NCI-H774 (cell line): ENCODE measurements at places on chromosomes 6 and 20.
A peak's percentile ranks its signal among the peaks of the same experiment; 100 is the strongest.

DNA sequence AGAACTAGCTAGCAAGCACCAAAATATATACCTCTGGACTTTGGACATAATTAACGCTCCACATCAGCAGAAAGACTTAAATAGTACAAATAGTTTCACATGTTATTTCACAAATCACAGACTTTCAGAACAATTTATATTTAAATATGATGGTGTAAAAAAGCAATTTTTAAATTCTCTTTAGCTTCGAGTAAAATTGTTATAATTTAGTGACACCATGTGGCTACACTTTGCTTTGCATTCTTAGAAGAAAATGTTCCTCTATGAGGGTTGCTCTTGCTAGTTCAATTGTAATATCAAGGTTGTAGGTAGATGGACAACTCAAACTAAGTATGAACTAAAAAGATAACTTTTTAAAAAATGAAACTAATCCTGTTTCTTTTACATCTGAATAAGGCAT is 69.0 kb downstream of the BTBD9 start:
- DNase-seq: no peak

- no peak for DNase-seq
Measured at GRCh38 chr20:15637950-15638754, 935.1 kb downstream of the KIF16B start.

DNA sequence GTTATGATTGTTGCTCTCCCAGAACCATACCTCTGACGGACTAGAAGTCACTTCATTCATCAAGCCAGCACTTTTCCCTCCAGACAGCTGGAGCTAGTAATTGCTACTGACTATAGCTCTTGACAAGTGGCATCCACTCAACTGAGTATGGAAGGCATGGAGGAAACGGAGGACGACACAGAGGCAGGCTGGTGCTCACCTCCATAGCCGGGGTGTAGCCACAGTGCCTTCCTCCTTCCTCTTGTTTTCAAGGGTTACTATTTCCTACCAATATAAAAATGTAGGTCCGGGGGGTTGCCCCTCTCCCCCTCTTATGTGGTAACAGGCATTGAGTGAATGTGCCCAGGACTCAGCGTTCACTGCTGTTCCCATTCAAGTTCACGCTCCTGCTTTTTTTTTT is 23.5 kb upstream of the FOXC1 start:
- DNase-seq: no peak

DNA sequence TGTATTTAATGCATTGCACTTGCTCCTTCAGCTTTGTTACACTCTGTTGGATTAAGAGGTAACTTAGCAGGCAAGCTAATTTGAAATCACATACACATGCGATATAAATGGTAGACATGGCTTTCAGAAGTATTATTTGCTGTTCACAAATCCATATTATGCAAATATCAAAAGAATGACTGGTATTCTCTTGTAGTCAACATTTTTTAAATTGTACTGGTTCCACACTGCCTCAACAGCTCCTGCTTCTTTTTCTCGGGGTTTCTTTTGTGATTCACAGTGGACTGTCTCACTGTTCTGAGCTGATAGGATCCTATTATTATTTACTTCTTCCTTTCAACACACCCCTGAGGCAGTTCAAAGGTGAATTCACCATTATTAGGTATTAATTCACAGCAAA is 927.4 kb downstream of the KIF16B start:
- DNase-seq: no peak

- DNase-seq: no peak
Measured at GRCh38 chr6:91043751-91044150, 456.9 kb upstream of the MAP3K7 start.

- DNase-seq: no peak
Measured at GRCh38 chr20:17934141-17934862, 34.3 kb downstream of the SNX5 start.

GRCh38 chr6:166476634-166477215 is 94.0 kb upstream of the MPC1 start:
- no peak for DNase-seq

- DNase-seq: no peak
Measured at GRCh38 chr20:2169456-2170088, 67.9 kb downstream of the STK35 start.

DNA sequence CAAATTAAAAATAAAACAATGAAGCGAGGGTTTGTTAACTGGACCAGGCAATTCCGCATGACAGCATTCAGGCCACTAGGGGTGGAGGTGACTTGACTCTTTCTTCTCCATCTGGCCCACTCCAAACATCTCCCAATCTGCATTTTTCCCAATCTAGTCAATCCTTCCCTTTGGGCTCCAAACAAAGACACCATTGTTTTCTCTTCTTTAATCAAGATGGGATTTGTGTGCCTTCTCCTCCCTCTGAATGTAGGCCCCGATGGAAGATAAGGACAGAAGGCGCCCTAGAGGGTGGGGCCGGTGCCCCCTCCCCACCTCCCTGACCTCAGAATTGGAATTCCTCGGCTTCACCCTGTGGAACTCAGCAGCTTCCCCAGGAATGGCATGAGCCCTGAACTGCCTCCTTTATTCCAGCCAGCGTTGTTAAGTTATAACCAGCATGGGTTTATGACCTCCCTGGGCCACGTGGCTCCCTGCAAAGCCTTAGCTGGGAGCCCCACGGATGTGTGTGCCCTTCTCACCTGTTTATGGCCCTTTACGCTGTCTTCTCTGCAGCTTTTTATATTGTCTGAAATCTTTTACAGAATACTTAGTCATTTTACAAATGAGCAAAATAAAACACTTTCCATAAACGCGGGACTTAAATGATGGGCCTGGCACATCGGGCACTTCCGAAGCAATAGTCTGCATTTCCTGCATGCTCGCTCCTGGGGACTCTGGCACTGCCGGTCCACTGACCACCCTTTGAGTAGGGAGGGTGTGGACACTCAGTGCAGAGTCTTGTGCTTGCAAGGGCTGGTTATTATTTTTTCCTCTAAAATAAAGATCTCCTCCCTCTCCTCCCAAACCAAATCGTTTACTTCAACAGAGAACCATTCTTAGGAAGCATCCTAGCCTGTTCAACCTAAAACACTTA is 24.5 kb downstream of the OVOL2 start:
- DNase-seq: no peak

DNA sequence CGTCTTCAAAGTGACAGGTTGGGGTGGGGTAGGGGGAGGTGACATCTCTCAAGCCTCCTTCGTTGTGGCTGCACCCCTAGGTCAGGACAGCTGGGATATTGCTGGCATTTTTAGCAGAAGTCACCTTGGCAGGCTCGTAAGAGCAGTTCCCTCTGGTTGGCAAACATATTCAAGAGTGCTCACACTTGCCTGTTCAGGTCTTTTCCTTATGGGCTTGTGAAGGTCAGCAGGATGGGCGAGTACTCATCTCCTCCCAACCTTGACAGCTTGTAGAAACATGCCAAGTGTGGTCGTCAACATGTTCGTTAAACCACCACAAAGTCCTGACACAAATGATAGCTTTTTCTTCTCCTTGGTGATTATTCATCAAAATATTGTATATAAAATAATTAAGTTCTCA is 113.6 kb downstream of the HDGFL1 start:
- DNase-seq: no peak

DNA sequence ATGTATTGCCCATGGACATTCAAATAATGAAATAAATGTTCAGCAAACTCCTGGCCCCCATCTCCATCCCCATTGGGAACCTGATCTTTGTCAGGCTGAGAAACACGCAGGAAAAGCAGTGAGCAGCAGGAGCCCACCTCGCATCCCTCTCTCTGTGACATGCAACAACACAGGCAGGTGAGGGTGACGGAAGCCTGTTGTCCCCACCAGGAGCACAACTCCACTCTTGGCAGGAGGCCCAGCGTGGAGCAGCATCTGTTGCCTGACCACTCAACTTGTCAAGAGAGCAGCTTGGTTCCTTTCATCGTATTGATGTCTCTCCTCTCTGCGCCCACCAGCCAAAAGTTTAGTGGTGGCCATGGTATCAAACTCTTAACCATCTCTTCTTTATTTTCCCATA is 586.9 kb upstream of the ARID1B start:
- DNase-seq: peak; percentile 79

- DNase-seq: peak; percentile 82
Measured at GRCh38 chr6:111872401-111873177, 663 bp downstream of the FYN start.

- DNase-seq: peak; percentile 32
Measured at GRCh38 chr6:28896505-28897368, 27.0 kb downstream of the TRIM27 start.

DNA sequence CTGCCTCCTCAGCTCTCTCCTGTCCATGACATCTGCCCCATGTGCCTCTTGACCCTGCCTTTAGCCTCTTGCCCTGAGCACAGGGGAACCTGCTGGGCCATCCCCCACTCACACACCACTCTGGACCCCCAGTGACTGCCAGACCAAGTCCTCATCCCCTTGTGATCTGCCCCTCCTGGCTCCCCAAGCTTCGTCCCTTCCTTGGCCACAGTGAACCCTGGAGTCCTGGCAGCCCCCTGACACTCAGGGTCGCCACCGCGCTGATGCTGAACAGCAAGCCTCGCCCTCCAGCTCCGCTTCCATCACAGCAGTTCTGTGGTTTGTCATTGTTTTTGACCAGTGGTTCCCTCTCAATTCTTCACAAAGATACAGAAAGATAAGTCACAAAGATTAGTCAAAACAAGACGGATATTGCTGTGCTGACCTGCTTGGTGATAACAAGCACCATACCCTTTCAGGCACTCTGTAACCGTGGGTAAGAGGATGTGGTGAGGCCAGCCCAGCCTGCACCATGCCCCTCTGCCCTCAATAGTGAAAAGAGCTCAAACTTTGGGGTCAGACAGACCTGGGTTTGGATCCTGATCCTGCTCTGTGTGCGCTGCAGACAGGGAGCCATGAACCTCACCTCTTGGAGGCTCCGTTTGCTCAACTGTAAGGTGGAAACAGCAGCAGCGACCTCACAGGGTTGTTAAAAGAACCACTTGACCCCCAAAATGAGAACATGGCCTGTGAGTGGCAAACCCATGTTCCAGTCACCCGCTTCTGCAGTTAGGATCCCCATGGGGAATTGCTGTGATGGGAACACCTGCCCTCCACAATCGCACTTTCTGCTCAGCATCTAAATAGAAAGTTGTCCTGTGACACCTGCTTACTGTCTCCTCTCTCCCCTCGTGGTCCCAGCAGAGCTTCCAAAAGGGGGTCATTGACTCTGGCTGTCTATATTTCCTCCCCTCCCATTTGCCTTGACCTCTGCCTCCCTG is 114.5 kb downstream of the TOX2 start:
- no peak for DNase-seq

GRCh38 chr6:112289038-112289566 is 34.7 kb upstream of the LAMA4 start:
- DNase-seq: no peak

GRCh38 chr6:153117986-153118879 is 12.8 kb downstream of the RGS17 start:
- DNase-seq: no peak

GRCh38 chr6:157486572-157486971 is 105.6 kb downstream of the ZDHHC14 start:
- DNase-seq: no peak

- DNase-seq: no peak
Measured at GRCh38 chr6:33095681-33096080, 19.9 kb downstream of the HLA-DPB1 start.

DNA sequence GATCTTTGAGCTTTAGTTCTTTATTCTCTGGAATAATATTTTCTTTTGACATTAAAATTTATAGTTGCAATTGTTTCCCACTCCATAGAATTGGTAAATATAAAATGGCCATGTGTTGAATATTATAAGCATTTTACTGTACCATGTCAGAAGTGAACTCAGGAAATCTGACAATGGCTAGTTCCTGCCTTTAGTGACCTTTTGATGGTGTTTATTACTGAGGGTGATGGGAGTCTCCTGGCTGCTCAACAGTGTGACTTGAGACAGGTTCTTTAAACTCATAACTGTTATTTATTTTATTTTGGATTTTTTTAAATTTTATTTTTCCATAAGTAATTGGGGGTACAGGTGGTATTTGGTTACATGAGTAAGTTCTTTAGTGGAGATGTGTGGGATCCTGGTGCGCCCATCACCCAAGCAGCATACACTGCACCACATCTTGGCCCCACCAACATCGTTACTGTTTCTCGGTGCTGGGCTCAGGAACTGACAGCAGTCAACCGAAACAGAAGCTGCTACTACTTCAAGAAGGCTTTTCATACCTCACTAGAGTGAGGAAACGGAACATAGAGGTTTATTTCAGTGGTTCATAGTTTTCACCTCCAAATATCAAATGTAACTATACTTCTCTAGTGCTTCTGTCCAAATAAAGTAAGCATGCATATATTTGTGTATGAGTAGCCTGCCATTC is 90.4 kb downstream of the PLEKHG1 start:
- DNase-seq: no peak

DNA sequence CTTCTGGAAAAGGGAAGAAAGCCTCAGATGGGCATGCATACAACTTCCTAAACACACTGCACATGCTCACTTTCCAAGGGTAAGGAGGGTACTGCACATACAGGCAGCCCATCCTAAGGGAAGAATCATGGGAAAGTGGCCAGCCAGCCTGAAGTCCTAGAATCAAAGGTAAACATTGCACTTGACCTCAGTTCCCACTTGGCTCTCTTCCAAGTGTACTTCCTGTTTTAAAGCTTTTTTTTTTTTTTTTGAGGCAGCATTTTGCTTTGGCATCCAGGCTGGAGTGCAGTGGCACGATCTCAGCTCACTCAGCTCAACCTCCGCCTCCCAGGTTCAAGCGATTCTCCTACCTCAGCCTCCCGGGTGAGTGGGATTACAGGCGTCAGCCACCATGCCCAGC is 225.3 kb upstream of the EPHA7 start:
- peak; percentile 36 for DNase-seq

DNA sequence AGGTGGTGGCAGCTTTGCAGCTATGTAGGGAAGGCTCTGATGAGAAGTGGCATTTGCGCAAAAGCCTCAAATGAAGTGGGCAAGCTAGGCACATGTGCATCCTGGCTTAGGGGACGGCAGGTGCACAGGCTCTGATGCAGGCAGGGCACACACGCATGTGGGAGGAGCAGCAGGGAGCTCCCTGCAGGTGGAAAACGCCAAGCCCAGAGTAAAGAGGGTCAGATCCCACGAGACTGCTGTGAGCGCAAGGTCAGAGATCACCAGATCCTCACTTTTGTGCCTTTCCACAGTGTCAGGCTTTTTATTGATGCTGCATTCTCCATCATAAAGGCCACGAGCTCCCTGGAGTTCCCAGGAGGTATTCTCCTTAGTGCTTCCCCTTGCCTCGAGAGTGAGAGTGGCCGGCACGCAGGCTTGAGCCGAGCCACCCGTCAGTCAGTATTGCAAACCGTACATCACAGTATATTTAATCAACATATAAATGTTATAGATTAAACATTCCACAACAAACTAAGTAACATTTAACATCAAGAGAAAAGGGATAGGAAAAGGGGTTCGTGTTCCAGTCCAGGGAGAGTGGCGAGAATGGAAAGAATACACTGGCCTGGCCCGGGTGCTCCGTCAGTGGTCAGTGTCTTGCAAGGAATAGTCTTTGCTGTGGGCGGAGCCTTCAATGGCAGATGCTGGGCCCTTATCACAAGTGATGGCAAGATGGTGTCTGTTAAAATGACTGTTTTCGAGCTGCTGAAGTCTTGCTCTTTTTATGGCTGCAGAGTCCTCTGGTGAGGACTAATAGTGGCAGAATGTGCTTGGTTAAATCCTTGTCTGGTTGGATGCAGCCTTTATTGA is 109.4 kb downstream of the SYNDIG1 start:
- DNase-seq: no peak
